A549 treated with DMSO at 1 μM for 4 hours (cell line): ENCODE measurements at places on chromosomes 1 and 21. TPM values are rescaled to one million over a fixed set of nuclear protein-coding genes. Genes with fewer than 3 reads are reported as not detected.

RCC2 gene
- 63.1 to 76.0 TPM (median 73.7 TPM) in 5 replicates for total RNA-seq

CYP4A22 gene
- not detected in 5 replicates for total RNA-seq

SV2A gene
- 0.09 to 0.17 TPM (median 0.10 TPM) in 4 of 5 replicates, not detected in the other for total RNA-seq

TPTE gene
- total RNA-seq: not detected in 5 replicates

TNFAIP8L2 gene
- not detected in 5 replicates for total RNA-seq

DAP3 gene
- total RNA-seq: 119 to 151 TPM (median 124 TPM) in 5 replicates

HES5 gene
- not detected in 5 replicates for total RNA-seq

HLCS gene
- total RNA-seq: 5.5 to 8.8 TPM (median 8.1 TPM) in 5 replicates

EFCAB14 gene
- total RNA-seq: 22.5 to 31.6 TPM (median 27.8 TPM) in 5 replicates

LORICRIN gene
- total RNA-seq: not detected in 5 replicates

LCA5L gene
- 1.3 to 1.8 TPM (median 1.4 TPM) in 5 replicates for total RNA-seq
